Heart right ventricle (tissue), 16 donors: ENCODE measurements at places on chromosomes 7 and 10. TPM values are rescaled to one million over a fixed set of nuclear protein-coding genes. Genes with fewer than 3 reads are reported as not detected.

GARIN1A gene
- 4.8 TPM for total RNA-seq

ZNF862 gene
- total RNA-seq, result 9.9 TPM

TAC1 gene
- total RNA-seq, result not detected

PAX2 gene
- not detected for total RNA-seq

TMEM236 gene
- 2.5 TPM for total RNA-seq

CREM gene
- 75.3 TPM for total RNA-seq

TFEC gene
- 0.58 TPM for total RNA-seq
